H9 (cell line): ENCODE measurements at places on chromosomes 13 and 19.
A peak's percentile ranks its signal among the peaks of the same experiment; 100 is the strongest.

DNA sequence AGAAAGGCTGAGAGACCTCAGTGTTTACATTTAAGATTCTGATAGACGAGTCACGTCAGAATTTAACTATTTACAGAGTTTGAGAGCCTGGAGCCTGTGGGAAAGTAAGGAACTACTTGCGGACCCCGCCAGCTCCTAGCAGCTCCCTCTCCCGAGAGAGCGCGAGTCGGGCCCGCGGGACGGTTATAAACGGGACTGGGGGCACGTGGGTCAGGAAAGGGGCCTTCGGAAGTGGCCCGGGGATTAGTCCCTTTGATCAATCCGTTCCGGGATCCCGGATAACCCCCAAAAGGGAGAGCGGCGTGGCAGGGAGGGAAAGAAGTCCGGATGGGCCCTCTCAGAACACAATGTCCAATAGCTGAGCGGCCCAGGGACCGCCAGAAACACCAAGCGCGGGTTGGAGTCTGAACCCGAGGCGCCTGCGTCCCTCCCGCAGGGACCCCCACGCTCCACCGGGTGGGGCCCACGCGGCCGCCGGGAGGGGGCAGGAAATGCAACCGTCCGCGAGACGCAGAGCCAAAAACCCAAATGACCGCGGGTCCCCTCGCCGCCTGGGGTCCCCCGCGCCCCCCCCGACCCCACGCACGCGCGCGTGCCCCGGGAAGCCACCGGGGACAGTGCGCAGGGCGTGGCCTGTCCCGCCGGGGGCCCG lies 3.6 kb downstream of the ZIC5 start:
- DNase-seq, result no peak

GRCh38 chr13:19182536-19182935 lies 912 bp upstream of the TUBA3C start:
- DNase-seq, result no peak

GRCh38 chr13:111327730-111328573 lies 7.5 kb downstream of the TEX29 start:
- DNase-seq, result peak; percentile 21

DNA sequence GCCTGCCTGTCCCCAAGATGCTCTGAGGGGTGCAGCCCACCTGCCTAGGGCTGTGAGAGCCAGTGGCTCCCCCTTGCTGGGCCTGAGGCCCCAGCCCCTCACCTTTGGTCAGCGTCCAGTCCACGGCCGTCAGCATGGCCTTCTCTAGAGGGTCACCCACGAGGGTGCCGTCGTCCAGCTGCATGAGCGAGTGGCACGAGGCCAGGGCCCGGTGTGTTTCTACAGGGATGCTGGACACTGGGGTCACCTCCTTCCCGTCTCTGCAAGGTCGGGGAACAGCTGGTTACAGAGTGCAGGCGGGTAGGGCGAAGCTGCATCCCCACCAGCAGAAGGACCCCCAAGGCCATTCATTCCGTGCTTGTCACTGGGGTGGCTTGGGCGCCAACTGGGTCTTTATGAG lies 9.0 kb downstream of the ATP13A1 start:
- no peak for DNase-seq

DNA sequence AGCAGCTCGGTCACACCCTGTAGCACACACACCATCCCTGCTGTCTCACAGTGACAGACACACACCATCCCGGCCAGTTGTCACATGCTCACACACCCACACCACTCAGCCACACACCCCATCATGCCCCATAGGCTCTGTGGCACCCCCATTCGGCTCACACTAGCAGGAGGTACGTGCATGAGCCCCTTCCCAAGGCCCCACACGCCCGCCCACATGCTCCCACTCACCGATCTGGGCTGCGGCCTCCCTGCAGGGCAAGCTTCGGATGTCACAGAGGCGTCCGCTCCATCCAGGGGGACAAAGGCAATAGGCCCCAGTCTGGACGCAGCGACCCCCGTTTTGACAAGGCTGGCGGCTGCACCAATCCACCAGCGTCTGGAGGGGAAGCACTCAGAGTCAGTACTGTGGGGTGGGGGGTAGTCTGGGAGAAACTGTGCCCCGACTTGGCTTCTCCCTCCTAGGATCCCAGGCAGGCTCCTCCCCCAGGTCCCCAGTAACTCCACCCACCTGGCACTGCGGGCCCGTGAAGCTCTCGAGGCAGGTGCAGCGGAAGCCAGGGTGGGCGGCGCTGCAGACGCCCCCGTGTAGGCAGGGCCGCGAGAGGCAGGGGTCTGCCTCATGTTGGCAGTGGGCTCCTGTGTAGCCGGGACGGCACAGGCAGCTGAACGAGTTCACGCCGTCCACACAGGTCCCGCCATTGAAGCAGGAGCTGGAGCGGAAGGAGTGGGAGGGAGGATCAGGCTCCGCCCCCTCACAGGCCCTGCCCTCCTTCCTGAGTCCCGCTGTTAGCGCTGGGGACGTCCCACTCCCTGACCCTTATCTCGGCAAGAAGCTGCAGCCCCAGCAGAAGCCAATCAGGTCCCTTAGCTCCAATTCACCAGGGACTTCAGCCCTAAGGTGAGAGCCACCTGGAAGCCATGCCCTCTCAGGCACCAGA lies 20.1 kb downstream of the NOTCH3 start:
- peak; percentile 93 for DNase-seq

- no peak for DNase-seq
Observed at GRCh38 chr19:57947088-57947418, 453 bp downstream of the ZNF256 start.

DNA sequence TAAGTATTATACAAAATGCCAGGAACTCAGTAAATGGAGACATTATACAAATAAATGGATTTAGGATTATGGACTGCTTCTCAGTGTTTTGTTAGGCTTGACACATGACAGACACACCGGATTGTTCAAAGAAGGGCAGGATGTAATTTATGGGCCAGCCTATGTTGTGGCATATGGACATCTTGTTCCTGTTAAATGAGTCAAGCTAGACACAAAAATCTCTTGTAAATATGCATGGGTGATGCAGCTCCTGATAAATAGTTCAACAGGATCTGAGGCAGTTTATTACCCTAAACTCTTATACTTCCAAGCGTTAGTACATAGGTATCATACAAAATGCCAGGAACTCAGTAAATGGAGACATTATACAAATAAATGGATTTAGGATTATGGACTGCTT lies 502.3 kb downstream of the TBC1D4 start:
- no peak for DNase-seq

- peak; percentile 72 for DNase-seq
Observed at GRCh38 chr19:17725422-17726078, 6.3 kb downstream of the MAP1S start.

DNA sequence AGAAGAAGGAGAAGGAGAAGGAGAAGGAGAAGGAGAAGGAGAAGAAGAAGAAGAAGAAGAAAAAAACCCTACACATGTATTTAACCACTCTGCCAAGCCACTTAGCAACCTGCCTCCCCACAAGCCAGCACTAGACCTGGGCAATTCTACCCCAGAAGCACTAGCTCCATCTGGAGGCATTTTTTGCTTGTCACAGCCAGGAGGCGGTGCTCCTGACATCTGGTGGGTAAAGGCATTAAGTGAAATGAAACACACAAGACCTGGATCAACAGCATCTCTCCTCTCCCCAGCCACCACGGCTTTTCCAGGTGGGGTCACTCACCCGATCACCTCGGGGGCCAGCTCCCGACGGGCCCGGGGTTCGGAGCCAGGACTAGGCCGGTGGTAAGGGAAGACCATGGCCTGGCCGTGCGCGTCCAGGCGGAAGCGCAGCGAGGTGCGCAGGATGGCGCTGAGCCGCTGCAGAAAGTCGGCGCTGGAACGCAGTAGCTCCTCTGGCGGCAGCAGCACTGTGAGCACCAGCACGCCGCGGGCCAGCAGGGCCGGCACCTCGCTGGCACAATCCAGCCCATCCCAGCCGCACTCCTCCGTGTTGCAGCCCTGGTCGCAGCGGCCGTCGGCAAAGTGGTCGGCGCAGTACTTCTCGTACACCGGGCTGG lies 26.9 kb downstream of the NOTCH3 start:
- DNase-seq, result no peak

DNA sequence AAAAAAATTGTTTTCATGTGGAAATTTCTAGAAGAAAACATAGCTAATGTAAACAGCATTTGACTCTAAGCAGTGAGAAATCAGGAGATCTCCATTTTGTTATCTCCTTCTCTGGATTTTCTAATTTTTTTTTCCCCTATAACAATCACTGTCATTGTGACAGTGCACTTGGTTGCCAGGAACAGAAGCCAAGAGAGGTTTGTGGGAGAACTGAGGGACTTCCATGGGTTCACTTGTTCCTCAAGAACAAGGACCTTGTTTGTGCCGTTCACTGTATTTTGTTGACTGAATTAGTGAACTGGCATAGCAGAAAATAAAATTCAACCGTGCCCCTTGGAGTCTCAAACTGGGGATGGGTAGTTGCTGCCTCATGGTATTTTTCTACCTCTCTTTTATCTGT lies 17.1 kb downstream of the SHISA7 start:
- no peak for DNase-seq

DNA sequence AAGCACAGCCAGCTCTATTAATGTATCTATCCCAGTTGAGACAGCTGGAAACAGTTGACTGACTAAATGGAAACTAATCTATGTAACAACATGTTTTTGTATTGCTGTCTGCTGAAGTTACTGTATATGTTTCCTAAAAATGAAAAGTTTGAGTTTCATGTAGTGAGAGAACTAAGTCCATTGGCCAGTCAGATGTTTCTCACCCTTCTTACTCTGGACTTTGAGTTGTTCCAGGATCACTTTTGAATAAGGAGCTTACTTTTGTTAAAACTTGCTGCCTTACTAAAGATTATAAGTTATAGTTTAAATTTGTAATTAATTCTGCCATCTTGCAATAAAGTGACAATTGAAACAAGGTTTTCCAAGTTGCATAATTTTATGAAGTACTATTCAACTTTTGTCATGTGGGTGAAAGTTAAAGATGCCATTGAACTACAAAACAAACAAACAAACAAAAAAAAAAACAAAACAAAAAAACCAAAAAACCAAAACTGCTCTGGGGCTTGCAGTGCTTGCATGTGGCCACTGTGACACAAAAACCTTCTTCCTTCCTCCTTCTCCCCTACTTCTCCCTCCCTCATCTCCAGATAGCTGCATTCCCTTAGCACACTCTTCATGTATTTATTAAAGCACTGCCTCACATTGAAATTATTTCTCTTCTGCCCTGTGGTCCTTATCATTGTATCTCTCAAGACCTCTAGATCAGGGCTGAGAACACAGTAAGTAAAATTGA lies 15.3 kb downstream of the WDFY2 start:
- no peak for DNase-seq

- DNase-seq, result peak; percentile 37
Observed at GRCh38 chr19:18788529-18789421, 2.3 kb downstream of the COMP start.
